RWPE2 (cell line): ENCODE measurements at places on chromosomes 3 and 15.

- no peak for DNase-seq
Measured at GRCh38 chr3:37499061-37499785, 324.8 kb upstream of the LRRFIP2 start.

DNA sequence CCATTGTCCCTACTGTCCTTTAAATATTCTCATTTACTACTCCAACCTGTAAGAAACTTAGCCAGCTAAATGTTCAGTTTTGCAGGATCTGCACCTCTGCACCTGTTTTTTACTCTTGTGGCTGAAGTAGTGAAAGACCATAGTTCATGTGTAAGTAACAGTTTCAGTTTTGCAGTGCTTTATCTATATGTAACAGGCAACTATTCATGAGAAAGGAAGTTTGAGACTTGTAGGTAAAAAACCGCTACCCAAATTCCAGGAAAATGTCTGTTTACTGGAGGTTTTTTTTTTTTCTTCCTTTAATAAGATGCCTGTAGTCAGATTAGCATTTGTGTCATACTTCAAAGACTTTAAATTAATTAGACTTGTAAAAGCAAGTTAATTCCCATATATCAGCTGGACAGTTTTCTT lies 25.4 kb upstream of the MBNL1 start:
- no peak for DNase-seq

DNA sequence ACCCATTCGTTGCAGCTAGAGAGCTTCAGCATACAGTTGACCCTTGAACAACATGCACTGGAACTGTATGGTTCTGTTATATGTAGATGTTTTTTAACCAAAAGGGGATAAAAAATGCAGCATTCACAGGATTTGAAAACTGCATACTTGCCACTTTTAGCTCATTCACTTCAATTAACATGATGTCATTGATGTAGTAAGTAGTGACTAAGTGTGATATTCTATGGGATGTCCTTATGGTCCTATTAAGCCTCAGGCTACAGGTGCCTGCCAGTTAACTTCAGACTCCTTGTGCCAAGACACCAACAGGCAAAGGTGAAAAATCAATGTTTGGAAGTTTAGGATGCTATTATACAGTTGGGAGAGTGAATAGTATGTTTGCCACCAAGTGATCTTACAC lies 553.6 kb upstream of the NECTIN3 start:
- DNase-seq, result no peak

- no peak for DNase-seq
Measured at GRCh38 chr15:47987908-47988532, 132.8 kb upstream of the SLC24A5 start.

DNA sequence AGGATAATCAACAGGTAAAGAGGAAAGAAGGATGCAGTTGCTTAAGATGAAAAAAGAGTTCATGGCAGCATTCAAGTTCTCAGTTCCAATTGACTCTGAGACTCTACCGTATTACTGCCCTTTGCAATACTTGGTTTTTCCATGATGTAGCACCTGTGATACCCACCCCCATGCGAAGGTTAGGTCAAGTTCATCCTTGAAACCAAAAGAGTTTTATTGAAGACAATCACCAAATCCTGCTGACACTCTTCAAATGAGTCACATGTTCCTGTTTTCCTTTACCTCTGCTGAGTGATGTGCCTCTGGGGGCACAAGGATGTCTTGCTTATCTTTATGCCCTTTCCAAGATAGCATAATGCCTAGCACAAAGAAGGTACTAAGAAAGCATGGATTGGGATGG lies 111.3 kb upstream of the SLC7A14 start:
- no peak for DNase-seq

DNA sequence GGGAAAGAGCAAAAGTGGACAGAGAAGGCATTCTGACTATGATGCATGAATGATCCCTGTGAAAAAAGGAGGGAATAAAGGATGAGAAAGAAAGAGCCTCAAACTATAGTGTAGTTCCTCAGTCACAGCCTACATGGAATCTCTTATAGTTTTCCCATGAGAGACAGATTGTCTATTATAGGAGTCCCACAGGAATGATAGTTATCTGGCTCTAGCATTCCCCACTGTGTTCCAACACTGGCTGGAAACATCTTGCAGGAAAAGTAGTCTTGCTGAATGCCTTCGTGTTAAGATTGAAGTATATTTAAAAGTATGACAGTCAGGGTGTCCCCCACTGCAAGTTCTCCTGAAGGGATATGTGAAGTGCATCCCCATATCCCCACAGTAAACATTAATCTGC lies 641.5 kb upstream of the NECTIN3 start:
- no peak for DNase-seq

GRCh38 chr3:186097317-186097662 lies 11.6 kb downstream of the ETV5 start:
- DNase-seq, result no peak

DNA sequence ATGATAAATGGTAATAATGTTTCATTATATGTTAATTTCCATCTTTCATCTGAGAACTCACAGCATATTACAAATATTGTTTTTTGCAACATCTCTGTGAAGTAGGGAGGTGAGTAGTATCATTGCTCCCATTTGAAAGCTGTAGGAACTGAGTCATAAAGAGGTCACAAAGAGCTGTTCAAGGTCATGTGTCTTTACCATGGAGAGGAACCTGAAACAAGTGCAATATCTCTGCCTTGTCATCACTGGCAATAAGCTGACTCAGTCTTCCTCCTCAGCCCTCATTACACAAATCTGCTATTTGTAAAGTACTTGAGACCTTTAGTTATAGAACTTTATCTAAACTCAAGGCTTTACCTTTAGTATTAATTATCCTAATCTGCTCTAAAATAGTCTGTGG lies 4.4 kb upstream of the ATP13A4 start:
- DNase-seq, result no peak

- no peak for DNase-seq
Measured at GRCh38 chr15:72272997-72273352, 621 bp upstream of the PARP6 start.

GRCh38 chr3:30286007-30286669 lies 320.3 kb upstream of the TGFBR2 start:
- DNase-seq, result peak; percentile 78

GRCh38 chr15:98395974-98396610 lies 252.2 kb upstream of the IGF1R start:
- DNase-seq, result peak; percentile 8
